ENCODE measurements at places on chromosomes 7 and 10.
A peak's percentile ranks its signal among the peaks of the same experiment; 100 is the strongest.

DNA sequence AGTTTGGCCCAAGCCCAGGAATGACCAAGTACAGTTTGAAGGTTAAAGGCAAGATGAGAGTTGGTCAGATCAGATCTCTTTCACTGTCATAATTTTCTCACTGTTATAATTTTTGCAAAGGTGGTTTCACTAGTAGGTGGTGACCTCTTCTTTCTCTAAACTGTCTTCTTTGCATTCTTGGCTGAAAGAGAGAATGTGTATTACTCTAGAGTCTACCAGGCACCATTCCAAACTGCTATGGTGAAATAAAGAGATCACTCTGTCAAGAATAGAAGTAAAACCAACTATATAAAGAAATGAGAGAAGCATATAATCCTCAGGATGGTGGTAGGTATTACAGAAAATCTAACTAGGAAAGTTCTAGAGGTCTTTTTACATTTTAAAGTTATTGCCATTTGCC is 72.7 kb downstream of the DYNC1I1 start:
- DNase-seq = no peak

- no peak for DNase-seq
These were observed 228.9 kb downstream of the AUTS2 start for GRCh38 chr7:69827140-69827539.

- no peak for DNase-seq
These were observed 8.4 kb downstream of the ETV1 start for GRCh38 chr7:13981070-13981469.

DNA sequence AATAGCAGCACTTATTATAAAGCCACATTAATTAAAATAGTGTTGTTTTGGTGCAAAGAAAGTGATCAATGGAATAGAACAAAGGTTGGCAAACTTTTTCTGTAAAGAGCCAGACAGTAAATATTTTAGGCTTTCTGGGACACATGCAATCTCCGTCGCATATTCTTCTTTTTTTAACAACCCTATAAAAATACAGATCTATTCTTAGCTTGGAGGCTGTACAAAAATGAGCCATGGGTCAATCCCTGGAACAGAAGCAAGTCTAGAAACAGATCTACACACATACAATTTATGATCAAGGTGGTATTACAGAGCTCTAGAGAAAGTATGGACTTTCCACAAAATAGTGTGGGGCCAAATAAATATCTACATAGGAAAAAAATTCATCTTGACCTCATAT is 71.8 kb downstream of the ARHGAP21 start:
- no peak for DNase-seq

DNA sequence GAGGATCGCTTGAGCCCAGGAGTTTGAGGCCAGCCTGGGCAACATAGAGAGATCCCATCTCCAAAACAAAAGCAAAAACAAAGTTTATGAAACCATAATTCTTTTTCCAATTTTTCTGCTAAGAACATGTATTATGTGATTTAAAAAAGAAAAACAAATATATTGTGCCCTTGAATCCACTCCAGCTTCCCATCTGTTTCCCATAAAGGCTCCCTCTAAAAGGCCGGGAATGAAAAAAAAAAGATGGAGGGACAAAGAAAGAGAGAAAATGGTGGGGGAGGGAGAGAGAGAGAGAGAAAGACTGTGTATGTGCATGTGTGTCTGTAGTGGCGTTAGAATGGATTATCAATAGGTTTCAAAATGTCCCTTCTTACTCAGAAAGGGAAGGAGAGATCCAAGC is 20.5 kb upstream of the GSDME start:
- DNase-seq = no peak

DNA sequence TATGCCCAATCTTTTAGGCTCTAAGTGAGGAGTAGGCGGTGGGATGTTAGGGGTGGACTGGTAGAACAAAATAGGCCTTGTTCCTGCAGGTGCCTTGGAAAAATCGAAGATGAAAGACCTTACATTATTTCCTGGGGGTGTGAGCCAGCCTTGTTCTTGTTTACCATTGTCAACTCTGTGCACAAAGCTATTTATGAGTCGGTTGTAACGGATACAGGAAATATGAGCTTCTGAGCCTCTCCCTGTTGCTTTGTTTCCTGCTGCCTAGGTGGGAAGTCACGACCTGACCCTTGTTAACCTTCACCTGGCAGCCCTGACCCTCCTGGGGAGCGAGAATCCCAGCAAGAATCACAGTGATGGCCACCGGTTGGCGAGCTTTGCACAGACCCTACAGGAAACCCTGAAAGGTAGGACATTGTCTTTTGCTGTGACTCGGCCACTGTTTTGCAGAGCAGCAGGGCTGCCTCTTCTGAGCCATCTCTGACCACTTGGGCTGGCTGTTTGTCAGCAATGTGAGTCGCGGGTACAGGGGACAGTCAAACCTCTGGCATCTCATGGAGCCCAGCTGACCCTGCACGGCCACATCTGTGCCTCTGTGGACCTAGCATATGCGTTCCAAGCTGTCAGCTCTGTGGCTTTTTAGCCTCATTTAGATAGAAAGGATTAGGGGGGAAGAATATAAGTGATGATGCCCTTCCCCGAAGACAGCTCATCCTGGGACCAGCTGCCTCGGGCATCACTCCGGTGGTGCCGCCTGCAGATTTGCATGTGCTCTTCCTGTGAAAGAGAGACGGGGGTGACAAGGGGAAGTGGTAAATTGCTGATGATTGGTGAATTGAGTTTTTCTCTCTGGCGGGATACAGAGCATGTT is 102.1 kb upstream of the ANLN start:
- DNase-seq = no peak

DNA sequence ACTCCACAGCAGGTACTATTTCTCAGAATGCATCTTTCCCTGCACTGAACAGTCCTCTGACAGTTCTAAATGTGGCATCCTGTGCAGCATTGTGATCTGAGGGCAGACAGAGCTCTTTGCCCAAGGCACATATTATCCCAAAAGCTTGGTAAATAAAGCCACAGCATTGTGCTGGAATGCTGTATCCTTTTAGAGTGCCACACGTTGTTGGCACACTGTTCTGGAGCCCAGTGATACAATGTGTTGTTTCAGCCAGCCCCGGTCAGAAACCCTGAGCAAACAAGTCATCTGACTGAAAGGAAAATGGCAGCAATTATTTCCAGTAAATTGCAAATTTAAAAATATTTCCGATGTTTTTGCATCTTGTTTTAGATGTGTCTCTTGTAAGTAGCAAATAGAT is 45.4 kb downstream of the NAMPT start:
- no peak for DNase-seq

- peak; percentile 39 for DNase-seq
These were observed 8.0 kb upstream of the ZNRF2 start for GRCh38 chr7:30276203-30276900.

DNA sequence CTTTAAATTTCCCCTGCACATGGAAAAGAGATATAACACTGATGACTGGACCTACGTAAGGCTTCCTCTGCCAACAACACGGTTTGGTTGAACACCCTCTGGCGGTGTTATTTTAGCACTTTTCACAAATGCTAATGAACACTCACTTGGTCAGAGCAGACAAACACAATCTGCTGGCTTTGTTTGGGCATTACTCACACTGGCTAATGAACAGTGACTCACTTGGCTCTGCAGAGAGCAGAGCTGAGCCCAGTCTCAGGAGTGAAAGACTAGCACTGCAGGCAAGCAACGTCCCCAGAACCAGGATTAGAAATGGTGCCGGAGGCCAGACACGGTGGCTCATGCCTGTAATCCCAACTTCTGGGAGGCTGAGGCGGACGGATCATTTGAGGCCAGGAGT is 430.8 kb downstream of the PLXNA4 start:
- no peak for DNase-seq

- no peak for DNase-seq
These were observed 6.3 kb downstream of the NDUFB2 start for GRCh38 chr7:140702774-140703173.

DNA sequence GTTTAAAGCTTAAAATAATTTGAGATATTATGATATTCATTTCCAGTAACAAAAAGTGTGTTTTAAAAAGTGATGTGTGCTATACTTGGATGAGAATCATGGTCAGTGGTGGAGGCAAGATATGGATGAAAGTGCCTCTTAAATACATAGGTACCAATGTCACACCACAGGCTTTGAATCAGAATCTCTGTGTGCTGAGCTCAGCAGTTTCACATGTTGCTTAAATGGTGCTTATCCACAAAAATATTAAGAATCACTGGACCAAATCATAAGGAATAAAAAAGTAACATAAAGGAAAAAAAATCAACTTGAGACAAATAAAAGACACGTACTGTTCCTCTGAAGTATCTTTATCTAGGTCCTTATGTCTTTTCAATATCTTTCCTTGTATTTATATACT is 850.5 kb upstream of the POT1 start:
- DNase-seq = no peak

GRCh38 chr10:11876805-11877590 is 53.8 kb downstream of the PROSER2 start:
- DNase-seq = no peak

- no peak for DNase-seq
These were observed 189.0 kb downstream of the NPSR1 start for GRCh38 chr7:34846976-34847375.

GRCh38 chr10:44393834-44394547 is 9.1 kb upstream of the CXCL12 start:
- DNase-seq = no peak

DNA sequence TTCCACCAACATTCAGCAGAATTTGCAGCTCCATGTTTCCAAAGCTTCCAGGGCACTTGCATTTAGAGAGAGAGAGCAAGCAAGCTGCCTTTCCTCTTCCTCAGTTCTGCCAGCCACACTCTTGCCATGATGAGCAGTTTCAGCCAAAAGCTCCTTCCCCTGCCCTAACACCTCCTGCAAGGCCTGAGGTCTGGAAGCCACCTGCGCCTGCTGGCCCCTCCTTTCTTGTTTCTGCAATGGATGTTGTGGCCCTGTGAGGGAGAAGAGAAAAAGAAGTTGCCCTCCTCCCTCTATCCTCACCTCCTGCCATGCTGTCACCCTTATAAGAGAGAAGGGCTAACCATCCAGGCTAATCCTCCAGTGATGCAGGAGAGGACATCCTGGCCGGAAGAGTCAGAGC is 48.7 kb downstream of the IKZF1 start:
- DNase-seq = no peak

DNA sequence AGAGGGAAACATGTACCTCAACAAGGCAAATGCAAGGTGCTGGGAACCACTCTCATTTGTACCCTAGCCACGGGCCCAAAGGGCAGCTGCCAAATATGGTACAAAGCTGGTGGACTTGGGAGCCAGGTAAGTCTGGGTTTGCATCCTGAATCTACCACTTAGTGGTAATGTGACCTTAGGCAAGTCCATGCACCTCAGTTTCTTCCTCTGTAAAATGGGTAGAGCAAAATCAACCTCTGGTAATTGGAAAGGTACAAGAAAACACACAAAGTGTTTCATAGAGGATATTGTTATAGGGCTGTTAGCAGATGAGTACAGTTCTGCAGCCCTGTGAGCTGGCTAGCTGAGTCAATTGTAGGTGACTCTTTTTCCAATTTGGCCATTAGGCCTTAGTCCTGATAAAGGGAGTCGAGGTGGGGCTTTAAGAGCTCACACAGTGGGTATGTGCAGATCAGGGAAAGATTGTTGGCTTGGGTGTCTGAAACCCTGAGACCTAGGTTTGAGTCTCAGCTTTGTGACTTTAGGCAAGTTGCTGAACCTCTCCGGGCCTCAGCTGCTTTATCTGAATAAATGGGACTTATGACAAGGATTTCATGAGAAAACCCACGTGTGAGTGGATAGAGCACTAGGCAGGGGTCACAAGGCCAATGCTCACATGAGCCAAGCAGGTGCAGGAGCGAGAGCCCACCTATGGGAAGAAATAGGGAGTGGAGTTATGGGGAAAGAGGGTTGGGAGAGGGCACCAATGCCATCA is 121.3 kb upstream of the GDF10 start:
- no peak for DNase-seq

DNA sequence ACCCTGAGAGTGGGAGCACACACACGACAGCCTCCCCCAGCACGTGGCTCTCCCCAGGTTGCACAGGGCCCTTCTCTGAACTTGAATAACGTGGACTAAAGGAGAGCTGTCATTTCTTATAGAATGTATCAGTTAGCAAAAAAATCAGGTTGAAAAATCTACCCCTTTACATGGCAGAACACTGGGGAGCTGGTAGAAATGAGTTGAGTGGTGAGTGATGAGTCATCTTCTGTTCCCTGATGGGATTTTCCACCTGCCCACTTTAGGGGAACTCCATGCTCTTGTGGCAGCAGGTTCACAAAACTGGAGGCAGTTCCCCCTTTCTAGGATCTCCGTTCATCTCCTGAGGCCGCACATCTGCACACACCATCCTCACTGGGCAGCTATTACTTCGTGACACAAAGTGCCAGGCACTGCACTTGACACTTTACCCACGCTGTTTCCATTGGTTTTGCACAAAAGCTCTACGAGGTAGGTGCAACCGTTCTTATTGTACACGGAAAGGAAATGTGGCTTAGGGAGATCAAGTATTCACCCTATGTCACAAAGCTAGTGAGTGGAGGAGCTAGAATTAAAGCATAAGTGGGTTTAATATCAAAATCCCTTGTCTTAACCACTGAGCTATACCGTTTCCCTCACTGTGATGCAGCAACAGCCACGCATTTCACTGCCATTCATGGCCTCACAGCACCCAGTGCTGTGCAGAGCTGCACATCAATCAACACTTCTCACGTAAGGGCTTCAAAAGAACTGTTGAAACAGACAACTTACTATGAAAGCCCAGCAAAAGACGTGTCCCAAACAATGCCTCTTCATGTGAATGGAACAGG is 80.2 kb downstream of the RNF216 start:
- DNase-seq = no peak

- no peak for DNase-seq
These were observed 102.9 kb upstream of the ARMC3 start for GRCh38 chr10:22824984-22825383.

DNA sequence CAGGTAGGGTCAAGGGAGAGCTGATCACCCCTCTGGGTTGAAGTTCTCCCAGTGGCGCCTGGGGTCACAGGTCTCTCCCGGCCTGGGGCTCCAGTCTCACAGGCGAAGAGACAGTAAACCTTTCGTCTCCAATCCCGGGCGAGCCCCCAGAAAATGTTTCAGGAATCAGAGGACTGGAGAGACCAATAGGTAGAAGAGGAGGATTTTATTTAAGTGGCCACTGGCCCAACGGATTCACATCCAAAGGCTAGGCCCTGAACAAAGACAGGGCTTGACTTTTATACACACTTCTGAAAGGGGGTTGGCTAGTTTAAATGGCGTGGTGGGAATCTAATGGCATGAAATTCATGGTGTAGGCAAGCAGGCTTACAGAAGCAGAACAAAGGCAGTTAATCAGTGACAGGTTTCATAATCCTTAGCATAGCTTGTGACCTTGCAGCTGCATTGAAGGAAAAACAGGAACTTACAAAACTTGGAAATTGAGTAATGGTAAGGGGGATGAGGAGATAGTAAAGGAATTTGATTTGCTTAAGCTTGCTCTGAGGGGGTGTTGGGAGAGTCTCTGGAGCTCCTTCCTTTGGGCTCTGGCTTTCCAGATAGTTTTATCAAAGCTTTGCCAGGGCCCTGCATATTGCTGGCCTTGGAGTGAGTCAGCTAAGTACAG is 105.5 kb downstream of the TRIM24 start:
- no peak for DNase-seq

- no peak for DNase-seq
These were observed 428.5 kb downstream of the RPS24 start for GRCh38 chr10:78462176-78462575.

GRCh38 chr10:67622984-67623383 is 73.0 kb downstream of the CTNNA3 start:
- DNase-seq = no peak

- no peak for DNase-seq
These were observed 14.9 kb downstream of the DUSP5 start for GRCh38 chr10:110512461-110513187.

All from stimulated activated CD8-positive, alpha-beta memory T cell treated with anti-CD3 and anti-CD28 coated beads, Interleukin-4, amount 100 ng/mL, for 1 hour (primary cell).